ENCODE measurements at places on chromosomes 3 and 15.

DNA sequence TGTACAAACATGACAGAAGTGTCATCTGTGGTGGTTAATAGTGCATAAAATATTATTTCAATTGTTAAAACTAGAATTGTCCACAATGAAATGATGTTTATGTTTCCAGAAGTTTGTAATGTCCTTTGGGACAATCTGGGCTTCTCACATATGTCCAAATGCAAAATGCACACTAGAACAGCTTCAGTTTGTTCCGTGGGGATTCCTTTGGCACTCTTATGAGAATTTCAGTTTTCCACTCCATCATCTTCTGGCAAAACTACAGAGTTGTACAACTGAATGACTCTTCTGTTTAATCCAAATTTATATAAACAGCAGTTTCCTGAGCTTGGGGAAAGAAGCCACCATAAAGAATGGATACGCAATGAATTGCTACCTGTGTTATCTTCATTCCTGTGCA, 2.0 kb upstream of the OR5H6 start:
- DNase-seq = no peak

GRCh38 chr15:68318931-68319909, 41.7 kb downstream of the FEM1B start:
- DNase-seq = no peak

DNA sequence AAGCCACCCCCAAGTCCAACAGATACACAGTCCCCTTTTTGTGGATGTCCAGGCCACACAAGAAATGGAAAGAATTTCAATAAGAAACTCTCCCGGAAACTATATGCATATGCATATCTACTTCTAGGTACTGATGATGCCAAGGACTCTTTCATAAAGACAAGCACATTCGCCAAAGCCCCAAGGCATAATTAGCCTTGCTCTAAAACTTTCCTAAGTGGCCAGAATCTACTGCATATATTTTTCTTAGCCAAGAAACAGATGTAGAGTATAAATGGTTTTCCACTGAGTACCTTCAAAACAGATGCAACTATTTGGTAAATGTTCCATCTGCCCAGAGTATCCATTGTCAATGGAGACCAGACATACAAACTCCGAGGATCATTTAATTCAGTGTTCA, 73.9 kb downstream of the MAGI1 start:
- DNase-seq = no peak

- DNase-seq = no peak
Measured at GRCh38 chr3:130341388-130341787, 4.1 kb upstream of the COL6A5 start.

GRCh38 chr3:53949541-53949940, 57.9 kb upstream of the SELENOK start:
- DNase-seq = no peak

- no peak for DNase-seq
Measured at GRCh38 chr15:52557274-52557641, 11.6 kb downstream of the ARPP19 start.

DNA sequence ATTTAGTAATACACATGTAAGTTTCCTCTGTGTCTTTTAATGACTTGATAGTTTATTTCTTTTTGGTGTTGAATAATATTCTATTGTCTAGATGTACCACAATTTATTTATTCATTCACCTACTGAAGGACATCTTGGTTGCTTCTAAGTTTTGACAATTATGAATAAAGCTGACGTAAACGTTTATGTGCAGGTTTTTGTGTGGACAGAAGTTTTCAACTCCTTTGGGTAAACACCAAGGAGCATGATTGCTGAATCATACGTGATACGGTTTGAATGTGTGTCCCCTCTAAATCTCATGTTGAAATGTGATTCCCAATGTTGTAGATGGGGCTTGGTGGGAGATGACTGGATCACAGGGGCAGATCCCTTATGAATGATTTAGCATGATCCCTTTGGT, 21.5 kb downstream of the SPESP1 start:
- DNase-seq = no peak

- DNase-seq = no peak
Measured at GRCh38 chr3:171812811-171813210, 2.5 kb upstream of the PLD1 start.

DNA sequence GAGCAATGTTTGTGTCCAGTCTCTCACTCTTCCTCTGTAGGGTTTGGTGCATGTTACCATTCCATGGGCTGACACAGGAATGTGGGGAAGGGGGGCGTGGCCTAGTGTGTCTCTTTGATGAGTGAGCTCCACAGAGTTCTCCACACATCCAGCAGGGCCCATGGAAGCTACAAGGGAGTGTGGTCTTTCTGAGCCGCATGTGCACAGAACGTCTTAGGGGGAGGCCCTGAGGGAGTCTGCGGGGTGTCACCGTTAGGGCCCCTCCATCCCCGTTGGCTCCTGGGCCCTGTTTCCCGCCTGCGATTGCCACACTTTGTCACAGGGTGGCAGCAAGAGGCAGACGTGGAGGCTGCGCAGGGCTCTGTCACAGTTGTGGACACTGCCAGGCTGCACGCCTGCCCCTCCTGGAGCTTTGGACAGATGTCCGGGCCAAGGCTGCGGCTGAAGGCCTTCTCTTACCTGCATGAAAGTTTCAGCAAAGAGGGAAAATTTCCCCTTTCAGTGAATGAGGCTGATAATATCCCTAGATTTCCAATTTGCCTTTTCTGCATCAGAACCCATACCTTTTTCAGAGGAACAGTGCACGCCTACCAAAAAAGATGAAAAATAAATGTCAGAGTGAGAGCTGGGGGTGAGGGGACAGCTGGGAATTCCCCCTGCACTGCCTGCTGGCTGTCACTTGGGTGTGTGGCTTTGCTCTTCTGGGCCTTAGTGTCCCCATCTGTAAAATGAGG, 24.3 kb downstream of the CACNA2D3 start:
- peak; percentile 15 for DNase-seq

DNA sequence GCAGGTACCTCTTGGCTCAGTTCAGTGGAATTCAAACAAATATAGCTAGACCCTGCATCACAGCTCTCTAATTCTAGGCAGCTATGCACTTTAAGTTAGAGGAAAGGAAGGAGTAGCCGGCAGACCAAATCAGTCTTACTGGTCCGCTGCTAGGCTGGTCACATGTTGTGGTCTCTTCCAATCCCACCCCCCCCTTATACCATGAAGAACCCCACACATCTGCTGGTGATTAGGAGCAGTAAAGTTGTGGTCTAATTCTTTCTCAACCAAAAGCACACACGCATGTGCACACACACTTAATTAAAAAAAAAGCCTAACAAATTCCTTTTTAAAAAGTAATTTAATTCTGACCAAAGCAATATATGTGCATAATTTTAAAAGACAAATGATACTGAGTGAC, 16.7 kb upstream of the SH3GL3 start:
- DNase-seq = no peak

- DNase-seq = no peak
Measured at GRCh38 chr3:2851361-2851760, 258.8 kb downstream of the IL5RA start.

DNA sequence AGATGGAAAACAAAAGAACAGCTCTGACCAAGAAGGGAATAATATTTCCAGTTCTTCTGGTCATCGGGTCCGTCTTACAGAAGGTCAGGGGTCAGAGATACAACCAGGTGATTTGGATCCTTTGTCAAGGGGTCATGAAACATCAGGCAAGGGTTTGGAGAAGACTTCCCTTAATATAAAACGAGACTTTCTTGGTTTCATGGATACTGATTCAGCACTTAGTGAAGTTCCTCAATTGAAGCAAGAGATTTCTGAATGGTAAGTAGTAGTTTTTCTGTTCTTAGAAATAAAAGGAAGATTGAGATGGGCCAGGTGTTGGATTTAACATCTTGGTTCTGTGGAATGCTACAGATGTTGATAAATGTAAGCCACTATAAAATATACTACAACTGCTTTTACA, 9.5 kb downstream of the MGA start:
- DNase-seq = no peak

DNA sequence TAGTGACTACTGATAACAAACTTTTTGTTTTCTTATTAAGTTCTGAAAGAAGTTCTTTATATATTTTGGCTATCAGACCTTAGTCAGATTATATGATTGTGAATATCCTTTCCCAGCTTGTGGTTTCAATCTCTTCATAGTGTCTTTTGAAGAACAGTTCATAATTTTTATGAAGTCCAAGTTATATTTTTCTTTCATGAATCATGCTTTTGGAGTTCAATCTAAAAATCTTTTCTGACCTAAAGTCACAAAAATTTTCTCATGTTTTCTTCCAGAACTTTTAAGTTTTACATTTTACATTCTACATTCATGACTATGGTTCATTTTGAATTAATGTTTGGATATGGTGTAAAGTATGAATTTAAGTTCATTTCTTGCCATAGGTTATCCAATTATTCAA, 34.2 kb upstream of the OCA2 start:
- DNase-seq = no peak

DNA sequence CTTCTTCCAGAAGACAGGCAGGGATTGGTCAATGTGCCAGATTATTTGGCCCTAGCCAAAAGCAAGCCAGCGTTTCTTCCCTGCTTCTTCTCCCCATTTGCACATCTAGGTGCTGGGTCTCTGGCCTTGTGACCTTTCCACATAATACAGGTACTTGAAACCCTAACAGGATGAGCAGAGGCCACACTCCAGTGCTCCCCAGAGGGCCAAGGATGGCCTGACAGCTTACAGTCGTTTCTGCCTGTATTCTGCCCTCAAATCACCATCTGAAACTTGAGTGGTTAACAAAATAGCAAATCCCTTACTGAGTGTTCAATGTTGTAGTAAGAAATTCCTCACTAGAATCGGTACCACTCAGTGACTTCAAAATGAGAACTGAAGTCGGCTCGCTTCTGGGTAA, 29.1 kb downstream of the MKRN2 start:
- DNase-seq = no peak

DNA sequence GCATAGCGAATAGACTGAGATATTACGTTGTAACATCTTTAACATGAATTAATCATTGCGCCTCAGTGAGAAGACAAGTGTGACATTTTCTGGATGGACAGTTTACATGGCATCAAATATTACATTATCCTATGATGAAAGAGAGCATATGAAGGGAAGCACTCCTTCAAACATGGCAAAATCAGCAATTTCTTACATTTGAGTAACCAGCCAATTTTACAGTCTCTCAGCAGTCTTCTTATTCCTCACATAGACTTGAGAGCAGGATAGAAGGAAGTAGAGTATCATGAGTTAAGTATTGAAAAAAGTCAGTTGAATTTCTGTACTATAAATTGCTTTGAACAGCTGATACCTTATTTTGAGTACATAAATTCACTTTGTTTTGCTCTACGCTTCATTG, 38.9 kb downstream of the FANCI start:
- DNase-seq = no peak

DNA sequence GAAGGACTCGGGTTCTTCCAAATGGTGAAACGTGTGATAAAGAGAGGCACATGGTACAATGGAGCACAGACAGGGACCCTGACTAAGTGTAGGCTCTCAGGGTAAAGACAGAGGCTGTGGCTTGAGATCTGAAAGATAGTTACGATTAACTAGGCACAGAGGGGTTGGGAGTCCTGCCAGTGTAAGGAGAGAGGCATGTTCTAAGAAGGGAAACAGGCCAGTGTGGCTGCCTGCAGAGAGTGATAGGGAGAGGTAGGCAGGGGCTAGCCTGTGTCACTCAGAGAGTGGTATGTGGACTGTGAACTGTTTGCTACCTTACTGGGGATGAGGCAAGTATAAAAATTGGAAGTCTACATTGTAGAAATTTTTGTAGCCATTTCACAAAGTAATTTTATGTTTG, 109.5 kb downstream of the PEX5L start:
- no peak for DNase-seq

DNA sequence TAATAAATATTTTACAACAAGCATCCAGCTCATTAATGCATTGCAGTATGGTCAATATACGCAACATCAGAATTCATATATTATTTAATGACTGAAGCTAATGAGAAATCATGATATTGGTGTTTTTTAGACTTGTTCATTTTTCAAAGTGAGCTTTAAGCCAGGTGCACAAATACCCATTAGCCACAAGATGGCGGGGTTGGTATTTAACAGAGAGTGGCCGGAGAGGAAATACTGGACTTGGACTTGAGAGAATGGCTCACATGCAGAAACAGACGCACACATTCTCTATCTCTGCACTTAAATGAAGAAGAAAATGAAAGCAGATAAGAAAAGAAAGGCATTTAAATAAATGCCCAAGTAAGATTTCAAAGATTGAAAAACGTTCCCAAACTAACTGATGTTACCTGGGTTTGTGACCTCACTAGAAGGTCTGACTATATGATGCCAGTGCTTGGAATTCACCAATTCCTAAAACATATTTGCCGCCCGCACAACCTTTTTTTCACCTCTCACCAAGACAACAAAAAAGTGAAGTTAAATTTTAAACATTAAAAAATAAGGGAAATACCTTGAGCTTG, 21.2 kb upstream of the CRBN start:
- no peak for DNase-seq

DNA sequence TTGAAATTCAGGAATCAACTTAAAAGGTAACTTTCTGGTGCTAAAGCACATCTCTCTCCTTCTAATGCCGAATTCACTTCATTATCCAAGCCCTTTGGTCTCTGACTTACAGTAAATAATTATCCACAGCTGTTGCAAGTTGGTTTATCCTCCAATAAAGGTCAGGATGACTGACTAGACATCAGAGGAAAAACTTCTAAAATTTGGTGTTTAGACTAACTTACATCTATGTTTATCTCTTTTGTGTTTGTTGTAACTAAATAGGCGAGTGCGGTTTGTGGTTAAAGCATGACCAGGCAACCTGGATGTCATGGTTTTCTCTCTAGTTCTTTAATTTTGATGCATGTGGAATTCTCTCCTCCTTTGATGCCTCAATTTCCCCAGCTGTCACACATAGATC, 237.4 kb upstream of the LRTM1 start:
- no peak for DNase-seq

DNA sequence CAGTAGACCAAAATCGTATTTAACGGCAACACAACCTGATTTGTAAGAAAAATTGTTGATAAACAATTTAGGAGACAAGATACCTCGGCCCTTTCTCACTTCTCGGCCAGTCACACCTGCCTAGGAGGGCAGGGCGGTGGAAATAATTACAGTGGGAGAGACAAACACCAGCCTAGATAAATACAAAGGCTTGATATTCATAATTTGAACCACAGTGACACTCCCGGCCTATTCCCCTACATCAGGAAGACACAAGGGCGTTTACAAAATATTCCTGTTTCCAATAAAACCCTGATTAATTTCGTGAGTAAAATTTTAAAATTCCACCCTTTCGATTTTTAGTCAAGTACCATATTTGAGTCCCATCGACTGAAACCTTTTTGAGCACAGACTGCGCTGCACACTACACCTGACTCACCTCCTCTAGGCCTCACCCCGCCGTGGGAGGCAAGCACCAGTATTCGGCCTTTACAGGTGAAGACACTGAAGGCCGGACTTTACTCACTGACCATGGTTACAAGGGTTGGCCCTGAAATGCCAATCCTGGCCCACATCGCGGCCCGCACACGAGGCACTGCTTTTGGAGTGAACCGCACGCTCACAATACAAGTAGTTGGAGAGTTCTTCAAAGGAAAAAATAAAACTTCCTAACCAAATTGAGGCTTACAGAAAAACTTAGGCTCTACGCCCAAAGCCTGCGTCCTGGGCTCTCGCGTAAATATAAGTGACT, 794 bp downstream of the ARPP19 start:
- peak; percentile 60 for DNase-seq
